NCI-H187 (cell line): ENCODE measurements at places on chromosomes 6 and 20.

DNA sequence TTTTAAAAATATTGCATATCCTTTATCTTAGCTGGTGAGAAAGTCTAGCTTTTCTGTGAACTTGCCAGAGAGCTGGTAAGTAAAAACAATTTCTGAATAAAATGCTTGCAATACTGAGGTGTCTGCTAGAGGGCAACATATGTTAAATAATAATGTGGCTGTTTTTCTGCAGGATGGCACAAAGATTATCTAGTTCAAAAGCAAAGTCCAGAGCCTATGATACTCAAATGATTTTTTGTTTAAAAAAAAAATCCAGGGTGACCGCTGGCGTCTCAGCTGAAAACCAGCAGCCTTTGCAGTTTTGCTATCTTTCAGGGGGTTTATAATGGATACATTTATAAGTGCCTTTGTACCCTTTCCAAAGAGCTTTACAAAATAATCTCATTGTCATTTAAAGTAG lies 194.9 kb downstream of the PHACTR1 start:
- DNase-seq, result no peak

DNA sequence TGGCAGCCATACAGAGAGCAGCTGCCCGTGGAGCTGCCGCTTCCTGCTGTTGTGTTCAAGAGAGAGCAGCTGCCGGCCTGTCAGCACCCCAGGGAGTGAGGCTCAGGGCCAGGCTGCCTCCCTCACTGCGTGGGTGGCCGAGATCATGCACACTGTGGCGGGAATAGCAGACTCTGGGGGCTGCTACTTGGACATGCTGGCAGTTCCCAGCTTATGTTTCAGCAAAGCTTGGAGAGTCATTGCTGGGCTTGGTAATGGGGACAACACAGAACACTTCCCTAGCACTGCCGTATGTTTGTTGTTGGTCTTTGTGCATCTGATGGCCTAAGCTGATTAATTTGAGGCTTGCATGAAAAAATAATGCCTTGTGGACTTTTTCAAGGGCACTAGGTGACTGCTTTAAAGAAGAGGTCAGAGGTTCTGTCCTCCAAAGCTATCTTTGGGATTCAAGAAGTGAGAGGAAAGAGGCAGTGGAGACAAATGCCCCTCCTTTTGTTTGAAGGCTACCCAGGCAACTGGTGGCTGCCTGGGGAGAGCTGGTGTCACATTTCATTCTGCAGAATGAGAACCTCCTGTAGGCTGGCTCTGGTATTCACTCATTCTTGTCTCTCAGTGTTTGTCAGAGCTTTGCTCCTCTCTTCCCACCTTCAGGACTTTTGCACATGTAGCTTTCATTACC lies 18.8 kb downstream of the MRAP2 start:
- peak; percentile 59 for DNase-seq

GRCh38 chr20:56359212-56360132 lies 698 bp downstream of the FAM210B start:
- no peak for DNase-seq

DNA sequence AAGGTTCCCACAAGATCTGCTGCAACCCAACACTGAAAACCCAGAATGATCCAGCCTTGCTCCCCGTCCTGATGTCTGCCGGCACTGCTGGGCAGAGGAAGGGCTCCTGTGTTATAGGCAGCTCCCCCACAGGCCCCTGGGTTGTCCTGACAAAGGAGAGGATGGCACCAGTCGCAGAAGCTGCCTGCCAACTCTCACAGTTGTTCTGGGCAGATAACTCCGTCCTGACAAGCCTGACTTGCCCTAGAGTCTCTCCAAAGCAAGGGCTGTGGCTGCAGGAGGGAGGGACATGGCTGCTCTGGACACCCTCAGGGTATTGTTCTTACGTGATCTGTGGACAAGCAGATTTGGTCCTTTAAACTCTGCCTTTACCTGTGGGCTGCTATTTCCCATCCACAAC lies 243.8 kb downstream of the CDH26 start:
- no peak for DNase-seq

GRCh38 chr6:119243657-119244056 lies 105.9 kb downstream of the MAN1A1 start:
- no peak for DNase-seq

GRCh38 chr6:129135451-129135850 lies 252.5 kb downstream of the LAMA2 start:
- no peak for DNase-seq

DNA sequence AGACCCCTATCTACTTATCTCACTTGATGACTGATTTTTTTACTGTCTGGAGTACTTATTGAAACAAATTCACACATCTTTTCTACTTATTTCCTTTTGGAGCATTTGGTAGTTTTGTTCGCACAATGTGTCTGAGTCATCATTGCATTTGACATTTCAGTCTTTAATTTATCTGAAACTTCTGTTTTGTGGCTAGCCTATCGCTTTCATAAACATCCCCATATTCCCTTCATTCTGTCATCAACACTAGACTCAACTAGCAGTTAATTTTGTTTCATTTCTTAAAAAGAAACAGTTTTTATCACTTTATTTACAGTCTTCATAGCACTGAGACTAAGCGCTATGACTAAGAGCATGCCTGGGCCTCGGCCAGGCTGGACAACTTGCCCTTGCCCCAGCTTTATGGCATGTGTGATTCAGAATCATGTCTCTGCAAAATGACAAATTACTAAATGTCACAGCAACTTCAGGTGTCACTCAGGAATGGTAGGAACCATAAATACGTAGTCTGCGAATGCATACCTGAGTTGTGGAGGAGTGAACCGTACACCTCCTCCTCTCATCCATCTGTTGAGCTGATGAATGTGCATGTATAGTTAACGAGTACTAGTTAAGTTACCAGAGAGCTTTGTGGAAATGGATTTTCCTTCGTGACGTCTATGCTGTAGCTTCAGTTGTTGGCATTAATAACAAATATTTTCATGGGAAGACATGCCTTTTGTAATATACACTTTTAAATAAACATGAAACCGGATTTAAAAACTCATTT lies 16.2 kb downstream of the L3MBTL3 start:
- DNase-seq, result no peak

DNA sequence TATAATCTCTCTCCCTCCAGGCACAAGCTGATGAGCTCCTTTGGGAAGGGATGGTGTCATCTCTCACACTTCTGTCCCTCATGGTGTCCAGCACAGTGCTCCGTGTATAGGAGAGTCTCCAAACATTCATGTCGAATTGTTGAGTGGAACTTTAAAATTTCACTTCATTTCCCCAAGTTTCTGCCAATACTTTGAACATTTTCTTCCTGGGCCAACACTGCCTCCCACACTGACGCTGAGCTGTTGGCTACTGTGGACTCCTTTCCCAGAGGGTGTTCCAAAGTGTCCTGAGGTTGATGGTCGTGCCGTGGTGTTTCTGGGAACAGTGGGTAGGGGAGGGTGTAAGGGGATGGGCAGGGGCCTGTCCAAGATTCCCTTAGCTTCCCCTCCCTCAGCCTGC lies 122.7 kb downstream of the TIAM2 start:
- no peak for DNase-seq

GRCh38 chr20:61798632-61799031 lies 267.0 kb downstream of the TAF4 start:
- no peak for DNase-seq

- no peak for DNase-seq
These were observed 20.8 kb downstream of the RALGAPA2 start for GRCh38 chr20:20691477-20692235.

- no peak for DNase-seq
These were observed 140.4 kb upstream of the SUPT3H start for GRCh38 chr6:45518013-45518720.

- DNase-seq, result no peak
These were observed at the start of gene SLC17A9 for GRCh38 chr20:62952373-62952967. SLC17A9 (plus strand) TSS chr20:62952709; CDS start chr20:62952831, 122 bp downstream.

DNA sequence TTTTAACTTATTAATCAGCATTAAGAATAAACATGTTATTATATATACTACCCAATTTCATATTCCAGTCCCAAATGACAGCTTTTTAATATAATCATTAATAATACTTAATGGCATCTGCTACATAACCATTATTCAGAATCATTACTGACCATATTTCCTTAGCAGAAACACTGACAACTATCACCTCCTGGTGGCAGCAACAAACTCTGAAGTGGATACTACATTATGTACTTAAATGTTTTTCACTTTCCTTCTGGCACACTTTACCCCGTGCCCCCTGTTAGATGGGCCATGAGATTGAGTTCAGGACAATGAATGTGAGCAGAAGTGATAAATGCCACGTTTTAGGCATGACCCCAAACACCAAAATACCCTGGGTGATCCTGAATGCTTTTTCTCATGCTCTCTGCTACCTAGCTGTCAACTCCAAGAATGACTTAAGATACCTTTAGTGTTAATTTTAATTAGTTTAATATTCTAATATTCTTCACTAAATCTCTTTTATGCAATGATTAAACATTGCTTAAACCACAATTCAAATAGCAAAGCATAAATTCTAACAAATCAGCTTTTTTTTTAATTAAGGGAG lies 77.1 kb downstream of the LMBRD1 start:
- no peak for DNase-seq

GRCh38 chr20:44455126-44455525 lies 20.5 kb upstream of the TTPAL start:
- no peak for DNase-seq

- no peak for DNase-seq
These were observed 66.0 kb downstream of the ZBTB2 start for GRCh38 chr6:151325075-151326050.

- no peak for DNase-seq
These were observed 151.0 kb upstream of the RSPO3 start for GRCh38 chr6:126967296-126968005.

DNA sequence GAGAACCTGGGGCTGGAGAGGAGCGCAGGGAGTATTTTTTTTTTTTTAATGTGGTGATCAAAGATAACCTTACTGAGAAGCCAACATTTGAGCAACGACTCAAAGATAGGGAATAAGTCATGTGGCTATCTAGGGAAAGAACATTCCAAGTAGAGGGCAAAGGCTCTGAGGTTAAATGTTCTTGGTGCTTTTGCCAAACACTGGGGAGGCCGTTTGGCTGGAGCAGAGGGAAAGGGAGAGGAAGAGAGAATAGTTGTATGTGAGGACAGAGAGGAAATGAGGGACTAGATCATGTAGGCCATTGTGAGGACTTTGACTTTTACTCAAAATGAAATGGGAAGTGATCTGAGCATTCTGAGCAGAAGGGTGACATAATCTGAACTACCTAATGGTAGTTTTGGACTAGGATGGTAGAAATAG lies 27.8 kb downstream of the ACSS2 start:
- no peak for DNase-seq

GRCh38 chr6:151015101-151015700 lies 149.7 kb downstream of the MTHFD1L start:
- no peak for DNase-seq

GRCh38 chr6:44133003-44133931 lies 5.9 kb downstream of the TMEM63B start:
- DNase-seq, result no peak

DNA sequence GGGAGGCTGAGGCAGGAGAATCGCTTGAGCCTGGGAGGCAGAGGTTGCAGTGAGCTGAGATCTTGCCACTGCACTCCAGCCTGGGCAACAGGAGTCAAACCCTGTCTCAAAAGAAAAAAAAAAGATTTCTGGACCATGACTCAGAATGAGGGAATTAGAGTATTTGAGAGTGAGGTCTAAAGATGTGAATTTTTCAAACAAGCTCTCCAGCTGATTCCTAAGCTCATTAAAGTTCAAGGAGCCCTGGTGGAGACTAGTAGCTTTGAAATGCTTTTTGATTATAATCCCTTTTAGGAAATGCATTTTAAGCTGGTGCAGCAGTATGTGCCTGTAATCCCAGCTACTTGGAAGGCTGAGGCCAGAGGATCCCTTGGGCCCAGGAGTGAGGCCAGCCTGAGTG lies 21.8 kb upstream of the SRF start:
- no peak for DNase-seq

GRCh38 chr6:6793388-6794250 lies 205.1 kb downstream of the LY86 start:
- DNase-seq, result no peak

DNA sequence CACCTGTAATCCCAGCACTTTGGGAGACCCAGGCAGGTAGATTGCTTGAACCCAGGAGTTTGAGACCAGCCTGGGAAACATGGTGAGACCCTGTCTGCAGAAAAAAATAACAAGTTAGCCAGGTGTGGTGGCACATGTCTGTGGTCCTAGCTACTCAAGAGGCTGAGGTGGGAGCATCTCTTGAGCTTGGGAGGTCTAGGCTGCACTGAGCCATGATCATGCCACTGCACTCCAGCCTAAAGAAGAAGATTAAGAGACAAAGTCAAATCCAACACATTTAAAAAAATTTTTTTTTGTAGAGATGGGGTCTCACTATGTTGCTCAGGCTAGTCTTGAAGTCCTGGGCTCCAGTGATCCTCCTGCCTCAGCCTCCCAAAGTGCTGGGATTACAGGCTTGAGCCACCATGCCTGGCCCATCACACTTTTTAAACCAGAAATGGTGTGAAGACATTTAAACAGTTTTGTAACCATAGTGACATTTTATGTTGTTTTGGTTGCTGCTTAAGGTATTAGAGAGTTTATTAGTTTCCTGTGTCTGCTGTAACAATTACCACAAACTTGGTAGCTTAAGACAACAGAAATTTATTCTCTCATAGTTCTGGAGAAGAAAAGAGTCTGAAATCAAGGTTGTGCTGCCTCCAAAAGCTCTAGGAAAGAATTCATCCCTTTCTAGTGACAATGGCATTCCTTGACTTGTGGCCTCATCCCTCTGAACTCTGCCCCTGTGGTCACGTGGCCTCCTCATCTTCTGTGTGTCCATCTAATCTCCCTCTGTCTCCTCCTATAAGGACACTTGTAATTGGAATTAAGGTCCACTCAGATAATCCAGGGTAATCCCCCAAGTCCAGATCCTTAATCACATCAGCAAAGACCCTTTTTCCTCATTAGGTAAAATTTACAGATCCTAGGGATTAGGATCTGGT lies 104.6 kb upstream of the TNFAIP3 start:
- no peak for DNase-seq

DNA sequence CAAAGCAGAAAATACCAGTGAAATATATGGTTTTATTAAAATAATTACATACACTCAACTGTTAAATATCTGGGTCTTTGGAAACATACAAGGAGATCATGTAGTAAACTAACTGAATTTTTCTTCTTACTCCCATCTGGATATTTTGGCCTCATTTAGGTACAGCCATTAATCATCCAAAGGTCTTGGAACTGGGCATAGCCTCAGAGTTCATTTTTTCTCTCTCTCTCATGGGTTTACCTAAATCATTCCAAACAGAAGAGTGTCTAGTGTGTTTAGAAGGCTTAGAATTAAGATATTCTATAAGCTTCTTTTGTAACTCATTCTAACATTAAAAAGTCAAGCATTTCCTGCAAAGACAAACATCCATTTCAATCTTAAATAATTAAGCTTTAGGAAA lies 79.4 kb downstream of the HMGCLL1 start:
- DNase-seq, result no peak

GRCh38 chr6:7313505-7314165 lies 636 bp upstream of the SSR1 start:
- no peak for DNase-seq

DNA sequence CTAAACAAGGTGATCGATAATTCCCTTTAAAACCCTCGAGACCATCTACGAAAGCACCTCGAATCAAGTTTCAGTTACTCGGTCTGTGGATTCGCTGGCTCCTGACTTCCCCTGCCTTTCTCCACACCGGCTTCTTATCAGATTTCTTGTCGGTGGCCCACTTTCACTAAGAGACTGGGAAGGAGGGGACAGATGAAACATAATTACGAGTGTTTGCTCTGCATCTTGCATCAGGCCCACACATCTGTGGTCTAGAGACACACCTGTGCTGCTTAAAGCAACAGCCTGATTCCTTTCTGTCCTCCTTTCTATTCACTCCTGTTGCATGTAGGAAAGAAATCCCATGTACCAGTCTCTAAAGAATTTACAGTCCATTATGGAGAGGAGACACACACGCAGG lies 37.7 kb downstream of the INSM1 start:
- DNase-seq, result peak; percentile 40
